ENCODE measurements at places on chromosomes 6 and 20. TPM values are rescaled to one million over a fixed set of nuclear protein-coding genes. Genes with fewer than 3 reads are reported as not detected.

Gene HRH3
- not detected for total RNA-seq

GRCh38 chr6:70370496-70370895 is 42.8 kb upstream of the FAM135A start:
- no peak for DNase-seq

DNA sequence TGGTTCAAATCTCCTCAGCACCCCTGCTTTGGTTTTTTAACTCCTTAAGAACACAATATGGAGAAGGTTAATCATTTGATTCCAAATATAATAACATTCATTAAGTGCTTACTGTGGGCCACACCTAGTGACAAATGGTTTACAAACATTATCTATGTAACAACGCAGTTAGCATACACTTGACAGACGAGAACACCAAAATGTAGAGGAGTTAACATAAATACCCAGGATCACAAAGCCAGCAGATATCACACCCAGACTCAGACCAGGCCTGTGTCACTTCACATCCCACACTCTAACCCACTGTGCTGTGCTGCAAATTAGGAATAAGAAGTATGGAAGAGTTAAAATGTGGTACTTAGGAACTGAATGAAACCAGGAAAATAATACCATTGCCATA is 82.9 kb downstream of the AGPAT4 start:
- no peak for DNase-seq

GRCh38 chr6:110703010-110703905 is 112.0 kb downstream of the CDK19 start:
- no peak for DNase-seq

GRCh38 chr20:33990075-33990474 is 3.6 kb upstream of the RALY start:
- no peak for DNase-seq
